Bone marrow (tissue), 2 donors: ENCODE measurements at places on chromosomes 6 and 20.
A peak's percentile ranks its signal among the peaks of the same experiment; 100 is the strongest.

DNA sequence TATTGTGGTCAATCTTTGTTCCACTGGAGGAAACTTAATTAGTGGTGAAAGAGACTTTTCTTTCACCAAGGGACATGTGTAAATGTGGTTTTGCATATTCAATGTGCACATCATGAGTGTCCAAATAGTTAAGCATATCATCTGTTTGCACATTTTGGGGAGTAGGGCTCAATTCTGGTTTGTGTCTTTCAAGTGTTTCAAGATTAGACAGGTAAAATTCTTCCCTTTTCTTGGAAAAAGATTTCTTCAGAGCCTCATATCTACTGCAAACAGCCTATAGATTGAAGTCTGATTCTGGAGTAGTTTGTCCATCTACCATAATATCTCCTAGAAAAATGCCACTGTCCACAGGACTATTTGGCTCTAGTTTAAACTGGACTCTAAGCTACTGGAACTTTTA is 26.9 kb upstream of the DEFB118 start:
- no peak for DNase-seq

DNA sequence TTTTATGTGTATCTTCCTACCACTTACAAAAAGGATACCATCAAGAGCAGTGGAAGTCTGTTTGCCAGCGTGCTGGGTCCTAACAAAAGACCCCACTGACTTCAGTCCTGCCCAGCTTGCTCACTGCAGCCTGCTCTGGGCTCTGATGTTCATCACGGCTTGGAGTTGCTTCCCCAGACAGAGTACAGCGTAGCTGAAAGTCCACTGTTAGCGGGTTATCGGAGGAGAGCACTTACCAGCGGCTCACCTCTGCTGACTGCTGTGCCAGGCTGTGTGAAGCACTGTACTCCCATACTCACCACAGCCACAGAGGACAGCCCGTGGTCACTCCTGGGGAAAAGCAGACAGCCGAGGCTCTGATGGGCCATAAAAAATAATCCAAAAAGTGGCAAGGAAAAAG is 40.2 kb downstream of the CTCFL start:
- no peak for DNase-seq

DNA sequence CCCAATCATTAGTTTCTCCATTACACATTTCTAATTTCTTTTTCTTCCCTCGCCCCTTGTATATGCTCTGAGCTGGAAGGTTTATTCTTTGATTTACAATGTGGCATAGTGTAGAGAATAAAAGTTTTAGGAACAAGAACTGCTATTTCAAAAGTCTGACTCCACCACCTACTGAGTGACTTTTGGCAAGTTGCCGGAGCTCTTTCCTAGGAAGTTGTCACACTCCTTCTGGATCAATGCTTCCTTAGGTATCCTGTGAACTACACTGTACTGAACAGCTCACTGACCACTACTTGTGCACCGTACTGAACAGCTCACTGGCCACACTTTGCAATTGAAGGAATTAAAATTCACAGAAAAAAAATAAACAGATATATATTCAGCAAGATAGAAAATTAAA is 458.2 kb downstream of the FRK start:
- DNase-seq = no peak

- no peak for DNase-seq
Measured at GRCh38 chr6:144405163-144405562, 120.0 kb downstream of the UTRN start.

DNA sequence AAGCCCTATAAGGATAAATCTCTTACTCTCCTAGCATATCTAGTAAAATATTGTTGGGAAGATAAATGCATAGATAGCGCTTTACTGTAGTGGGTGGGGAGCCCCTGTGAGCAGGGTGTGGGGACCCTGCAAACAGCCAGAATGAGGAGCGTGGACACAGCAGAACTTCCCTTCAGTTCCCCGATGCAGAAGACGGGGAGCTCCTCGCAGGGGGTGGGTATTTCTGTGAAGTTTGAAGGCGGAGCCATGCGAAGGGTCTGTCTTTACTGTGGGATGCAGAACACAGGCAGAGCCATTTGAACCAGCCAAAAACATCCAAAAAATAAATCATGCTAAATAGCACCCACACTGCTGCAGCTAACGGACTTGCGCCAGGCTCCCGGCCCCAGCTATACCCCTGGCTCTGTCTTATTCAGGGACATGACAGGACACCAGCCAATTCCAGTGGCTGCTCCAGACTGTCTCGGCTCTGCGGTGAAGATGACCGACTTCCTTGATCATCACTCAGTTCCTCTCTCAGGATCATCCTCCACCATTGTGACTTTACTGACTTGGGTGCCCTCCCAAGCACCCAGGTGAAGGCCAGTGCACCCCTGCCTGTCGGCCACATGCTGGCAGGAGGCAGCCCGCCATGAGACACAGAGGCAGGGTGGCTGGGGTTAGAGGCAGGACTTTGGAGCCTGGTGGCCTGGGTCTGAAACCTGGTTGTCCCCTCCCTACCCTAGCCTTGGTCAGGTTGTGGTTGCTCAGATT is 134.5 kb downstream of the SMOC2 start:
- DNase-seq = no peak

GRCh38 chr20:23080521-23080920 is 5.6 kb downstream of the CD93 start:
- DNase-seq = no peak

- DNase-seq = no peak
Measured at GRCh38 chr6:151478670-151479069, 15.1 kb upstream of the CCDC170 start.

DNA sequence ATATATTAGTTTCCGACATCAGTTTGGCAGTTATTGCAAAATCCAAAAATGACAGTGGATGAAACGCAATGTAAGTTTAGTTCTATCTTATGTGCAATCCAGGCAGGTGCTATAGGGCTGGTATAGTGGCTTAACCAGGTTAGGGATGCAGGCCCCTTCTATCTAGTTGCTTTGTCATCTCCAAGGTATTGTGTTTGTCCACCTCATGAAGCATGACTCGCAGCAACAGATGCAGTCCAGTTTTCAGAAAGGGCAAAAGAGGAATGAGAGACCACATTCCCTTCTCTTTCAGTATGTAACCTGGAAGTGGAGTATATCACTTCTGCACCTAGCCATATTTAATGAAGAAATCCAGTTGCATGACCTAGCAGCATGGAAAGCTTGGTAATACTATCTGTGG is 59.7 kb downstream of the PKIB start:
- DNase-seq = no peak

GRCh38 chr6:26158076-26158580 is 70.9 kb downstream of the HFE start:
- peak; percentile 100 for DNase-seq

GRCh38 chr6:3341467-3341866 is 82.7 kb downstream of the PSMG4 start:
- DNase-seq = no peak

DNA sequence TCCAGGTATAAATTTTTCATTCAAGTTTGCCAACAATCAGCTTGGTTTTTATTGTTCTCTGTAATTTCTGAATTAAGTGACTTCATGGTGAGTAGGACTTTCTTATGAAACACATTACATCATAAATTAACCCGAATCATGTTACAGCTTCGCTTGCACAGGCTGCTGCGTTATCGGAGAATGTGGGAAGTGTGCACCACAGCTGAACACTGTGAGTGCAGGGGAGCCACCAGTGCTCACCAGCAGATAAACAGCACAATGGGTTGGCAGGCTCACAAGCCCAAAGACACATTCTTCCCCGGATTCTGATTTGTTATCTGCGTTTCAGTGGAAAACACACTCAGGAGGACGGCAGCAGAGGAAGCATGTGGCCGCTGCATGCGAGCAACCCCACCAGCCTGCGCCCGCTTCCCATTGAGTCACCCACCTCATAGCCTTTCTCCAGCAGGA is 121.1 kb downstream of the GMDS start:
- DNase-seq = no peak

GRCh38 chr6:161575523-161576254 is 301.8 kb upstream of the AGPAT4 start:
- no peak for DNase-seq

DNA sequence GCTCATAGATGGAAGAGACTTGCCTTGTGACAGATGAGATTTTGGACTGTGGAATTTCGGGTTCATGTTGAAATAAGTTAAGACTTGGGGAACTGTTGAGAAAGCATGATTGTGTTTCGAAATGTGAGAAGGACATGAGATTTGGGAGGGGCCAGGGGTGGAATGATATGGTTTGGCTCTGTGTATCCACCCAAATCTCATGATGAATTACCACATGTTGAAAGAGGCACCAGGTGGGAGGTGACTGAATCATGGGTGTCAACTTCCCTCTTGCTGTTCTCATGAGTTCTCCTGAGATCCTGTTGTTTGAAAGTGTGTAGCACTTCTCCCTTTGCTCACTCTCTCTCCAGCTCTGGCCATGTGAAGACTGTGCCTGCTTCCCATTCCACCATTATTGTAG is 17.9 kb downstream of the AHI1 start:
- no peak for DNase-seq

DNA sequence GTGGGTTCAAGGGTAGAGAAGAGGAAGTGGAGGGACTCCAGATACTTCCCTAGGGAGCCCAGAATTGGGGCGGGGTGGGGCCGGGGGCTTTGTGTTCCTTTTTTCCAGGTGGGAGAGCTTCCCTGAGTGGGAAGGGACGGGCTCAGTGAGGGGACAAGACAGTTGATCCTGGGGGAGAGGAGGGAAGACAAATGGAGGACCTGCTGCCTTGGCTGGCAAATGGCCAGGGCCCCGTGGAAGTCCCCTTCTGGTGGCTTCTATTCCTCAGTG is 2.6 kb downstream of the CTSZ start:
- peak; percentile 73 for DNase-seq

GRCh38 chr20:44692932-44693480 is 22.2 kb upstream of the CCN5 start:
- DNase-seq = no peak

- DNase-seq = peak; percentile 79
Measured at GRCh38 chr6:36692220-36692619, 5.4 kb upstream of the RAB44 start.

DNA sequence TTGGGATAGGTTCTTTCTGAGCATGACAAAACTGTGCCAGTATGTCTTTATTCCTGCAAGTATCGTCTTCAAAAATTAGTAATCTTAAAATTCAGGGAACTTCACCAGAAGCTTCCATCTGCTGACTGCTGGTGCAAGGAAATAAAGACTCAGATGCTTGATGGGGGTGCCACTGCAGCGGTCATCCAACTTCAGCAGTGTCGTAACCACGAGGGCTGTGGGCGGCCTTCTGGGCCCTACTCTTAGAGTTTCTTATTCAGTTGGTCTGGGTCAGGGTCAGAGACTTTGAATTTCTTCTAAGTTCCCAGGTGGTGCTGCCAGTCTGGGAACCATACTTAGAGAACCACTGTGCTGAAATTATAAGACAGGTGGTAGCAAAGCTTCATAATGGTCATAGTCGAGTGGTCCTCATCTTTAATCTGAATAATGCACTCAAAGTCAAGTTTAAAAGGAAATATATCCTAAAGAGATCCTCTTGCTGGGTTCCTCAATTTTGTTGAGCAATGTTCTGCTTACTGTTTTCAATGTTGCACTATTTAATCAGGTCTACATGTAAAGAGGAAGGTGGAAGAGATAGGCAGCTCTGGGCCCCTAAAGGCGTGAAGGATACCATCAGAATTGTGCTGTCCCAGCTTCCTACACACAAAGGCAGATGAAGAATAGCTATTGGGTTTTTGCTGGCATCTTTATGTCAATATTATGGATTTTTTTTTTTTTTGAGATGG is 165.4 kb upstream of the GMDS start:
- DNase-seq = no peak

DNA sequence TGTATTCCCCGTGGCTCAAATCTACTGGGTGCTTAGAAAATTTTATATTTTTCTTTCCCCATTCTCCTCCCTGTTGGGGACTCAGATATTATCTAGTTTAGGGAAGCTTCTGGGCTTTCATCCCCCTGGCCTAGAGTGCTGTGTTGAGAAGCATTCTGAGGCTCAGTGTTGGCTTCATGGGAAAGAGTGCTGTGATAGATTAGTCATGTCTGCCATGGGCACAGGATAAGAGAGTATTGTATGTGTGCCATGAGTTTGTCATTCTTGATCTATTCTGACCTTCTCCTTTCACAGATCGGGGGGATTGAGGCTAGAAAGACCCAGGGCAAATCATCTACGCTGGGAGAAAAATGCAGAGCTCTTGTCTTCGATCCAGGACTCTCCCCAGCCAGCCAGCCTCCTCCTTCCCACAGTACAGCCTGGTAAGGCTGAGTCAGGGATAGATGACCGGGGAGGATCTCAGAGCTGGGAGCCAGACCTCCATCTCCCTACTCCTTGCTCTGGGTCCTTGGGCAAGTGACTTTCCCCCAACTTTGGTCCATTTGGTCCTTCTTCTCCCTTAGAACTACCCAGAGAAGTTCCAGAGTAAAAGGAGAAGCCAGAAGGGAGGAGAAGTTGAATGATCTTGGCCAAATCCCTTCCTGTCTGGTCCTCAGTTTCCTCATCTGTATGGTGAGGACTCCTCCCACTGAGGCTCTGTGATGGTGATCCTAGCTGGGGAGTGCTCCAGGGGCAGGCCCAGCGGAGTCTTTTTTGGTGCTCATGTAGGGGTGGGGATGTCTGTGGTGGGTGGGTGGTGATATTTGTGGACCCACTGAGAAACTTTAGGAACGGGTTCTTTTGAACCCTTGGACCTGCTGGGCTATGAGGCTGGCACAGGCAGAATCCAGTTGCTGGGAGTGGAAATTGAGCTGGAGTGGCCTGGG is 5.0 kb downstream of the SRC start:
- DNase-seq = no peak

DNA sequence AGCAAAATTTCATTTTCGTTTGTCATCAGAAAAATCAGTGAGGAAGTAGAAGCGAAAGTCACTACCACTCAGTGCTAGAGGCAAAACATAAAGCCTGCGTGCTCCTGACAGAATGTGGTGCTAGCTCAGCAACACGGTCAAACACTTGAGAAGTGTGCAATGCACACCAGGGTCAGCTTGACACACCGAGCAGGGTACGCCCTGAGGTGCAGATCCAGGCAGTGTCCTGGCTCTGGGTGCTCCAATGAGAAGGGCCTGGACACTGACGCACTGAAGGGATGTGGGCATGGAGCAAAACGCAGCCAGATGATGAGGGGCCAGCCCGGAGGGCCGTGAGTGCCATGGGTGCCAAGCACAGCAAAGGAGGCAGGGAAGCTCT is 5.9 kb downstream of the RNASET2 start:
- DNase-seq = no peak

DNA sequence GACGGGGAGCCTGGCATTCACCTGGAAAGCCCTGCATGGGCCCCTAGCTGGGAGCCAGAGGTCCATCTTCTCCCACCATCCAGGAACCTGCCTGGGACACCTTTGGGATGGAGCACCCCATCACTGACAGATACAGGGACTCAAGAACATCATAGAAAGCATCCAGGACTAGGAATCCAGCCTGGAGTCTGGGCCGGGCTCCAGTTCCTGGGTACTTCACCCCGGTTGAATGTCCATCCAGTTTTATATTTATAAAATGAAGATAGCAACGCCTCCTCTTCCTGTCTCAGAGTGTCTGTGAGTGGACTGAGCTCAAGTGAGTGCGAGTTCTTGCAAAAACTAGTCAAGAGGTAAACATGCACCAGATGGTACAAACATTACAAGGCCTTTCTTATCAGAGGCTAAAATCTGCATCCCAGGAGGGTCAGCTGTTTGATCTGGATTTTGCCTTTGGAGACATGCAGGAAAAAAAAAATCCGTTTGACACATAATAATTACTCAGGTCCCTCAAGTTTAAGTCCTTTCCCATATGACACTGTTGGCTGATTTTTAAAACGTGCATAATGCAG is 27.4 kb downstream of the ZC3H12D start:
- no peak for DNase-seq
